ENCODE measurements at places on chromosomes 5 and 9. TPM values are rescaled to one million over a fixed set of nuclear protein-coding genes. Genes with fewer than 3 reads are reported as not detected.

DNA sequence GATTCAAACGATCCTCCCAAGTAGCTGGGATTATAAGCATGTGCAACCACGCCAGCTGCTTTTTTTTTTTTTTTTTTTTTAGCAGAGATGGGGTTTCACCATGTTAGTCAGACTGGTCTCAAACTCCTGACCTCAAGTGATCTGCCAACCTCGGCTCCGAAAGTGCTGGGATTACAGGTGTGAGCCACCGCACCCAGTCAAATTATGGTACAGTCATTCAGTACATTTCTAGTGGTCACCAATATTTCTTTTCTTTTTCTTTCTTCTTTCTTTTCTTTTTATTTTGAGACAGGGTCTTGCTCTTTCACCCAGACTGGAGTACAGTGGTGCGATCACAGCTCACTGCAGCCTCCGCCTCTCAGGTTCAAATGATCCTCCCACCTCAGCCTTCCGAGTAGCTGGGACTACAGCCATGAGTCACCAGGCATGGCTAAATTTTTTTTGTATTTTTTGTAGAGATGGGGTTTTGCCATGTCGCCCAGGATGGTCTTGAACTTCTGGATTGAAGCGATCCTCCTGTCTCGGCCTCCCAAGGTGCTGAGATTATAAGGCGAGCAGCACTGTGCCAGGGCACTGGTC lies 25.4 kb upstream of the DCP2 start:
- DNase-seq, result no peak

DNA sequence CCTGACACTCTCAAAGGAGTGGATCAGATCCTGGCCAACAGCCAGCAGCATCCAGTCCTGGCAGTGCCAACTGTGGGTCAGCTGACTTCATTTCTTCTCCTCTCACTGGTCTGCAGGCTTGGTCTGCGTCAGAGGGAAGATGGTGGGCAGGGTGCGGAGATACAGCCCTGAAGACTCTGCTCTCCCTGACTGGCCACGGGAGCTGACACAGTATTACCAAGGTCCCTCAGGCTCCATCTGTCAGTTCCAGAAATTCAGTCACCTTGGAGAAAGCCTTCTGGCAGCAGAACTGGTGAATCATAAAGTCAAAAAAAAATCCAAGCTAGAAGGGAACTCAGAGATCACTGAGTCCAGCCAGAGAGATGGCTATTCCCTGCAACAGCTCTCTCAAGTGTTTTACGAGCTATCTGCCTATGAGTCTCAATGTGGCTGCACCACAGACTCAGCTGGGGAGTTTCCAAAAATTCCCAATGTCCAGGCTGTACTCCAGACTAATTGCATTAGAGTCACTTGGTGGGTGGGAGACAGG lies 27.9 kb downstream of the C1QTNF2 start:
- no peak for DNase-seq

GRCh38 chr5:133606835-133607234 lies 5.5 kb downstream of the FSTL4 start:
- no peak for DNase-seq

GRCh38 chr9:24602693-24603352 lies 57.1 kb upstream of the IZUMO3 start:
- DNase-seq, result no peak

GRCh38 chr5:32003981-32004380 lies 170.1 kb downstream of the GOLPH3 start:
- DNase-seq, result no peak

DNA sequence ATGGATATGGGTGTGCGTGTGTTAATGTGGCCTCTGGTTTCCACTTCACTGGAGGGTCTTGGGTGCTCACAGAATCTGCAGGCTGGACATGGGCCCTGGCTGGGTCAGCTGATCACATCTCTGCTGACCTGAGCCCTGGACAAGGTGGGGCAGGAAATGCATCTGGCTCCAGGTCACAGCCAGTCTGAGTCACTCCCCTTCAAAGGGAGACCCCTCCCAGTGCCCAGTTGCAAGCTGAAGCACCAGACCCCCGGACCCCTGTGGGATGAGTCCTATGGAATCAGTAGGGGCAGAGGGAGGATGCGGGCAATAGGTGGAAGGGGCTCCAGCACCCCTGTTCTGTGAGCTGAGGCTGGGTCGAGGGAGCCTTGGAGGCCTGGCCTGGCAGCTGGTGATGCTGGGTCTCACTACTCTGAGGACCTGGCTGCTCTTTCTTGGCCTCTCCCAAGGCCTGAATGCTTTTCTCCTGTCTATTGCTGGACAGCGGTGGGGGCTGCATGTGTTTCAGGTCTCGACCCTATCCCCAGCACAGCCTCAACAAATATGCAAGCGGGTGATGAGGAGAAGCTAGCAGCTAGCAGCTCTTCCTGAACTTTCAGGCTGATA lies 54.5 kb downstream of the PHF2 start:
- DNase-seq, result no peak

DNA sequence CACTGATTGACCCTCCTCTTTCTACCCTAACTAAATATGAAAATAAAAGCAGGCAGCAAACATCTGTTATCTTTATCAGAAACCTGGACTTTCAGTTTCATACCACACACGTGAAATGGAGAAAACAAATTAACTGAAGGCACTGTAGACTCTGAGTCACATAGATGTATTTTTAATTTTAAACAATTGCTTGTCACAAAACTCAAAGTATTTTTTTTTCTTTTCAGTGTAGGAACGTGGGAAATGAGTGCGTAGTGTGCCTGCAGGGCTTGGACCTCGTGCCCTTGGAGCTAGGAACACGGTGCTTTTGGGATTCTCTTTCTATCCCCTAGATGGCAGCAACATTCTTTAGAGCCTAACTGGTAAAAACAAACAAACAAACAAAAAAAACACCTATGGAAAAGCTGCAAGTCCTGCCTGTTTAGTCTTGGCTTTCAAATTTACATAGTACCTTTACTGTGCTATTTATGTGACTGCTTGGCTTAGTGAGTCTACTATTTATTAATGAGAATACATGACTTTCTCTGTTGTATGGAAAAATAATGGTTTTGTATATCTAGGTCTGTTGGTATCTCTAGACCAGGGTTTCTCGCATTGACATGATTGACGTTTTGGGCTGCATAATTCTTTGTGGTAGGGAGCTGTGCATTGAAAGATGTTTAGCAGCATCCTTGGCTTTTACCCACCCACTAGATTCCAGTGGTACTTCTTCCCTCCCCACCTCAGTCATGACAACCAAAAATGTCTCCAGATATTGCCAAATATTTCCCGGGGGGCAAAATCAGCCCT lies 16.8 kb upstream of the ACTBL2 start:
- no peak for DNase-seq

Gene CDC26
- 35.3 TPM for total RNA-seq

Gene ARID3C
- not detected for total RNA-seq

Gene AGXT2
- total RNA-seq, result not detected

Gene SH2D3C
- 6.0 TPM for total RNA-seq

Gene AK8
- total RNA-seq, result 1.3 TPM

Gene HRH2
- 1.7 TPM for total RNA-seq

Gene CCDC152
- not detected for total RNA-seq

Gene GMCL2
- not detected for total RNA-seq

Gene ANKRD31
- total RNA-seq, result 0.39 TPM

Gene DNAH5
- 0.12 TPM for total RNA-seq

Gene LCN12
- 0.50 TPM for total RNA-seq

Gene NR2F1-AS1
- 53.1 TPM for total RNA-seq
